ENCODE measurements at places on chromosomes 5 and 9. TPM values are rescaled to one million over a fixed set of nuclear protein-coding genes. Genes with fewer than 3 reads are reported as not detected.
A peak's percentile ranks its signal among the peaks of the same experiment; 100 is the strongest.

The RCL1 gene
- 9.7 TPM for total RNA-seq

GRCh38 chr5:42591015-42591414 lies 165.6 kb upstream of the CCDC152 start:
- DNase-seq: peak; percentile 71

DNA sequence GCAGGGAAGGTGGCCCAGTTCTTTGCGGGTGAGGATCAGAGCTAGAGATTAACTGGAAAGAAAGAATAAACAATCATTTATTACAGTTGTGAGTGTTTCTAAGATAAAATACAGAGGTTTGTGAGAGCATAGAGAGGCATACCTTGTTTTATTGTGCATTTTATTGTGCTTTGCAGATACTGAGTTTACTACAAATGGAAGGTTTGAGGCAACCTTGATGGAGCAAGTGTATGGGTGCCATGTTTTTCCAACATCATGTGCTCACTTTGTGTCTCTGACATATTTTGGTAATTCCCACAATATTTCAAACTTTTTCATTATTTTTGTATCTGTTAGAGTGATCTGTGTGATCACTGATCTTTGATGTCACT lies 715 bp upstream of the C5orf34 start:
- no peak for DNase-seq

DNA sequence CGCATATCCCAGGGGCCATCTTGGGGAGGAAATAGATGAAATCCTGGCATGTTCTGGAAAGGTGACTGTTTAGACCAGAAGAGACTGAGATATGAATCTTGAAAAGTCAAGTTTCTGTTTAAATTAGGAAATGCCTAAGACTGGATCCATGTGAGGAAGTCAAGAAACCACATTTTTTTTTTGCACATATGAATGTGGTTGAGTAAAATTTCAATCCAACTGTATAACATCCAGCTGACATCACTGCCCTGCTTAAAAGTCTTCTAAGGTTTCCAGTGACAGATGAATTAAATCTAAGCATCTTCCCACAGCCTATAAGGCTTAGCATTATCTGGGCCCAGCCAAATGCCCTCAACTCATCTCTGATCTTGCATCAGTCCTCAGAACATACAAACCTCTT lies 47.7 kb upstream of the TCERG1 start:
- no peak for DNase-seq

GRCh38 chr9:6214434-6214833 lies 1.2 kb upstream of the IL33 start:
- no peak for DNase-seq

GRCh38 chr5:62587737-62588136 lies 9.1 kb downstream of the LRRC70 start:
- DNase-seq: peak; percentile 26

GRCh38 chr9:105693435-105694189 lies 729 bp upstream of the TMEM38B start:
- no peak for DNase-seq

- DNase-seq: no peak
These were observed 179.0 kb upstream of the PITX1 start for GRCh38 chr5:135213027-135213386.

GRCh38 chr5:176654856-176655255 lies 7.6 kb downstream of the TSPAN17 start:
- no peak for DNase-seq
